ENCODE measurements at places on chromosomes 6 and 20. TPM values are rescaled to one million over a fixed set of nuclear protein-coding genes. Genes with fewer than 3 reads are reported as not detected.

The CCDC170 gene
- total RNA-seq, result not detected

GRCh38 chr20:61940491-61940890 is 125.2 kb downstream of the TAF4 start:
- no peak for DNase-seq

The LTV1 gene
- total RNA-seq, result 46.3 TPM

DNA sequence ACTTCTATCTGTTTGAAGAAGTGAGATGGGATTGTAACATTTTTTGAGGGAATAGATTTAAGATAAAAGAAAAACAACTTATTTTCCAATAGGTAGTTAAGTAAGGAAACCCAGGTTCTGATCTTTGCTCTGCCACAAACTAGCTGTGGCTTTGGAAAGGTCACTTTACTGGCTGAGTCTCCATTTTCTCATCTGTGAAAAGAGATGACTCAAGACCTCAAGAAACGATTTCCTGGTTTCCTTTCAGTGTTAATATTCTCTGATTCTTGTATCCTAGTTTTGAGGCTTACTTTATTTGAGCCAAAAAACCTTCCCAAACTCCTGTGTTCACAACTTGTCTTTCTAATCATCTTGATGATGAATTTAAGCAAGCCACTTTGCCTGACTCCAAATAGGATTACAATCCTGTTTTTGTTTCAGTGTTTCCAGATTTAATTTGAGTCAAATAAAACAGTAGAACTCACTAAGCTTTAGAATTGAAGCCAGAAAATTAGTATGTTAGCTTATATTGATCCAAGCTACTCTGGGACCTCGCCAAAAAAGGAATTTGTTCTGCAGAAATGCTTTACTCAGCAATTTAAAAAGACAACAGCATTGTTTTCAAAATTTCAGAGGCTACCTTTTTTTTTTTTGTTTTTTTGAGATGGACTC is 51.1 kb downstream of the ENPP1 start:
- peak; percentile 54 for DNase-seq

DNA sequence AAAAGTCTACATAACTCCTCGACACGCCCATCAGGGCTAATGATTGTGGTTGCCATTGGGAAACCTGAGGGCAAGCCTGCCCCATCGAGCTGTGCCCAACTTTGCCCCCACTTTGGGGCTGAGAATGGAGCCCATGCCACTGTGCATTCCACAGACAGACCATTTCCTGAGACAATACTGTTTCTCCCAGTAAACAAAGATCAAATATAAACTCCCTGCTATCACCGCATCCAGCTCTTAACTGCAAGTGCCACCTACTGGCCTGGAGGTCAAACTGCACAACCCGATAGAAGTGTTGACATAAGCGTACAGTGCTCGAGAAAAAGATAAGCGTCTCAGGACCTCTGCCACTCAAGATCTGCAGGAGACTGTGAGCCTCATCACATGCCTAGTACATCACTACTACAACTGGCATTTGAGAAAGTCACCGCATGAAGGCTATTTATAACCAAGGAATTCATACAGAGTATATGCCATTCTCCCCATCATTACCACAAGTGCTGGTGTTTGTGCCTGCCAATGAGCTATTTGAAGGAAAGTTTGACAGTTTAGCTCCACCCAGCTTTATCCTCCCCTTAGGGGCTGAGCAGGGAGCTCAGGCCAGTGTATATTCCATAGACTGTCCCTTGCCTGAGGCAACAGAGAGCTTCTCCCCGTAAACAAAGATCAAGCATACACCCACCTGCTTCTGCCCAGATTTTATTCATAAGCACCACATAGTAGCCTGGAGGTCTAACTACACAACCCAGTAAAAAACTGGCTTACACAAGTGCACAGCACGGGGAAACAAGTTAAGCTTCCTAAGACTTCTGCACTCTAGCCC is 4.5 kb upstream of the DEFB126 start:
- DNase-seq, result peak; percentile 52

DNA sequence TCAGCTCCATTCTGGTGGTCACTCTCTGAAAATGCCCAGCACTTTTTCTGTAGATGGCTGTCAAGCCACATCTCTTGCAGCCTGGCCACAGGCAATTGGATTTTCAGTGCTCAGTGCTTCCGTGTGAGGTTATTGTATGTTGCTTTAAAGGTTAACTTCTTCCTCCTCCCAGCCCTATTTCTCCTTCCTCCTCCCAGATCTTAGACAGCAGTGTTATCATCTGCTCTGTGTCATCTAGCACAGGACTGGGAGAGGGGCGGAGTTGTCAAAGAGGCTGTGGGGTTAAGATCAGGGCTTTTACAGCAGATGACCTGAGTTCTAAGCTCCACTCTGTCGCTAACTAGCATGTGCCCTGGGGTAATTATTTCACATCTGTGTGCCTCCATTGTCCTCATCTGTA is 129.0 kb downstream of the PHACTR3 start:
- DNase-seq, result no peak

Data from A172 (cell line).